Spleen (tissue), 13 donors: ENCODE measurements at places on chromosomes 5 and 9.

DNA sequence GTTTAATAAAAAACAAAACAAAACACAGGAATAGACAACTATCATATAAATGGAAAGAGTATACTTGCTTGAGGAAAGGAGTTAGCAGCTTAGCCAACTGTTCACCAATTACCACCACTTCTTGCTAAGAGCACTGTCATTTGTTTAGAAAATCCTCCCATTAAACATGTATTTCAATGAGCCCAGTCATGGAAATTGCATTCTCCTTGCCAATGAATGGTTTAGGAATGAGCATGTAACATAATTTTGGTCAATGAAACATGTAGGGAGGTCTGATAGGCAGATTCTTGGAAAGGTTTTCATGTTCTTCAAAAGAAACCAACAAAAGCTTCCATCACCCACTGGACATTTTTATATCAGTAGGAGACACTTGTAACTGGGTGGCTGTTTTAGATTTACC lies 502.8 kb upstream of the PAPPA start:
- DNase-seq, result no peak

DNA sequence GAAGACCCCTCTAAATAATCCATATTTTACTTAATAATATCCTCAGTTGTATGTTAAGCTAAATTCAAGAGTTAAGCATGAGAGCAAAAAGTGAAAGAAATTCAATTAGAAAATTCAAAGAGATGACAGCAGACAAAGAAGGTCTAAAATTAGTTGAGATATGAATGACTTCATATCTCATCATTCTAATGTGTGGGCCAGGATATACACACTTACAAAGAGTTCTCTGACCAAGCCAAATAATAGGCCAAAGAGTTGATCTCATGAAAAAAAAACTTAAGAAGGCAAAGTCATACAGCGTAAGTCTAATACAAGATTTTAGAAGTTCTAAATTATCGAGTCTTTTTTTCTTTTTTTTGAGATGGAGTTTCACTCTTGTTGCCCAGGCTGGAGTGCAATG lies 87.7 kb upstream of the PLPP1 start:
- no peak for DNase-seq

DNA sequence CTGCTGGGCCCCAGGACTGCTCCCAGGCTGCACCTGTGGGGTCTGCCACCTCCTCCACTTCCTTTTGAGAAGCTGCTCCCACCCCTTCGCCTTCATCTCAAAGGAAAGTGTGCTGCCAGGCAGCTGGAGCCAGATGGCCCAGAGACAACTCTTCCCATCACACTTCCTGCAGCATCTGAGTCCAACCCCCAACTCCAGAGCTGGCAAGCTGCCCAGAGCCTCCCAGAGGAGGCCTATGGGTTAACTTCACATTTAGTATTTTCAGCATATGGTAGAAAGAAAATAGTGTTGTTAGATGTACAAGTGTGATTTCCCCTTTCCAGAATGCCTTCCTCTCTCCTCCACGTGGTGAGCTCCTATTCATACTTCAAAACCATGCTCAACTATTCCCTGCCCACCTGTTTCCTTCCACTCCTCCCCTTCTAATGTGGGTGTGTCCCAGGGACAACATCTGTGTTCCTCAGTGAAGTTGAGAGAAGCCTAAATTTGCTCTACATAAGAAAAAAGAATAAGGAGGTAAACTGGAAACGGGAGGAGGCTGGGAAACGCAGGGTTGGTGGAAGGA lies 38.6 kb upstream of the KCNMB1 start:
- DNase-seq, result no peak

DNA sequence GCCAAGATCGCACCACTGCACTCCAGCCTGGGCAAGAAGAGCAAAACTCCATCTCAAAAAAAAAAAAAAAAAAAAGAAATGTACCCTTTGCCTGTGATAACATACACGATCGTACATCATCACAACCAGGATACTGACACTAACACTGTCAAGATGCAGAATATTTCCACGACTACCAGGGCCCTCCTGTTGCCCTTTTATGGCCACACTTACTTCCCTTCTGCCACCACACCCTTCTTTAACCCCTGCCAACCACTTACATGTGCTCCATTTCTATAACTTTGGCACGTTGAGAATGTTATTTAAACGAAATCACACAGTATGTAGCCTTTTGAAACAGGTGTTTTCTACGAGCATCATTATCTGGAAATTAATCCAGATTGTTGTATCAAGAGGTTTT lies 69.0 kb upstream of the OTULINL start:
- DNase-seq, result no peak

DNA sequence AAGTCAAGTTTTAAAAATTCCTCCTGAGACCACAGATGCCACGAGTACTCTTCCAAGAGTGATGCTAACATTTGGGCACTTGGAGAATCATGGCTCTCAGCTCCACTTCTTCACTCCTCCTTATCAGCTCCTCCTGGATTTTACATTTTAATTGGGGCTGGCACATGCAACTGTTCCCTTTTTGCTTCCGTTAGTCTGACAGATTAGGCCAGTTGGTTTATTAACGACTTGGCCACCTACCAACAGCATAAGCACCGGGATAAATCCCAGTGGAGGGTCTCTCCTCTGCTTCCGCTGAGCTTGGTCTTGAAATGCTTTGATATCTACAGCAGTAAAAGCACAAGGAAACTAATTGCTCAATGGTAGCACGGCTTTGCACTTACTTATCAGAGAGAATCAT lies 134.6 kb upstream of the RASEF start:
- no peak for DNase-seq

- no peak for DNase-seq
These were observed 40.9 kb downstream of the ANGPTL2 start for GRCh38 chr9:127081250-127082185.

DNA sequence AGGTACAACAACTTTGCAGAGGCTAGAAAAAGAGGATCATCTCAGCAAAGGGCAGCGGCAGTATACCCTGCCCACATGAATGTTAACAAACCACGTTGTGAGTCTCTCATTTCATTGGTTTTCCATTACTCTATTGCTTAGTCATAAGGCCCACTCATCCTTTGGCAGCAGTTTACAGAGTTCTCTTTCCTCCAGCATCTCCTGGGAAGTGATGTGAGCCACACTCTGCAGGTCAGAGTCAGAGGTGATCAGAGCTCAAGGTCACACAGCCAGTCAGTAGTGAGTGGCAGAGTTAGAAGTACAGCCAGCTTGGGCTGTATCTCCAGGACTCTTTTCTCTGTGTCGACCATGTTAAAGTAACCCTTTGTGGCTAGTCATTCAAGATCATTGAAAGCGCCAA lies 599.6 kb upstream of the GRAMD2B start:
- DNase-seq, result no peak

DNA sequence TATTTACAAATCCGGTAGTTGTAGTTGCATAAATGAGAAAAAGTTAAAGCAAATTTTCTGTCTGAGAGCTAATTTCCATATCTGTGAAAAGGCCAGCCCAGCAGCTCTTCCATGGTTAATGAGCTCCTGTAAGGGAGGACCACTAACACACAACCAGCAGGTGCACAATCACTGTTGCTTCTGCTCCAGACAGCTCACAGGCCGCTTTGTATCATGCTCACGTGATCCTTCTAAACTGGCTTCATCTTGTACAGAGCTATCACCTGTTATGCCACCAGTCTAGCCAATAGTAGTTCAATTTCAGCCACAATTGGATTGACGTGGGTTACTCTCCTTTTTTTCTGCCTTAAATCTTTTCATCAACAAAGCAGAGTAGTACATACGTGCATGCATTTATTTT lies 38.3 kb upstream of the FBXL17 start:
- no peak for DNase-seq

- DNase-seq, result no peak
These were observed 19.2 kb downstream of the KCTD16 start for GRCh38 chr5:144189800-144190429.

DNA sequence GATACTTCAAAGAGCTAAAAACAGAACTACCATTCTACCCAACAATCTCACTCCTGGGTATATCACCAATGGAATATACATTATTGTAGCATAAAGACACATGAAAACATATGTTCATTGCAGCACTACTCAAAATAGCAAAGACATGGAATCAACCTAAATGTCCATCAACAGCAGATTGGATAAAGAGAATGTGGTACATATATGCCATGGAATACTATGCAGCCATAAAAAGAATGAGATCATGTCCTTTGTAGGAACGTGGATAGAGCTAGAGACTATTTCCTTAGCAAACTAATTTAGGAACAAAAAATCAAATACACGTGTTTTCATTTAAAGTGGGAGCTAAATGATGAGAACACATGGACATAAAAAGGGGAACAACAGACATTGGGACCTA lies 247.9 kb upstream of the VLDLR start:
- DNase-seq, result no peak

DNA sequence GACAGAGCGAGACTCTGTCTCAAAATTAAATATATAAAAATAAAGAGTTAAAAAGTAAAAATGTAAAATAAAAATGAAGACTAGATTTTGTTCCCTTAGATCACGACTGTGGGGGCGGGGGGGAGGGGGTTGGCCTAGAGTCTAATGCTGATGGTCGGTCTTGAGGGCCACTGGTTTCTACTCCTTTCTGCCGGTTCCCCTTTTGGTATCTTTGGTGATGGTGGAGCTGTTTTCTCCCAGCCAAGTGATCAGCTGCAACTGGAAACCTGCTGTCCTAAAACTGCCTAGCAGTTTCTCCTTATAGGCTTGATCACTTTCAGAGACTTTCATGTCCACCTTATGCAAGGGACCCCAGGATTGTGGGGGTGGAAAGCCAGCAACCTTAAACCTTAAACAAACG lies 1.1 kb downstream of the SRD5A1 start:
- DNase-seq, result no peak

GRCh38 chr5:123710031-123710430 lies 198.1 kb downstream of the CSNK1G3 start:
- no peak for DNase-seq

DNA sequence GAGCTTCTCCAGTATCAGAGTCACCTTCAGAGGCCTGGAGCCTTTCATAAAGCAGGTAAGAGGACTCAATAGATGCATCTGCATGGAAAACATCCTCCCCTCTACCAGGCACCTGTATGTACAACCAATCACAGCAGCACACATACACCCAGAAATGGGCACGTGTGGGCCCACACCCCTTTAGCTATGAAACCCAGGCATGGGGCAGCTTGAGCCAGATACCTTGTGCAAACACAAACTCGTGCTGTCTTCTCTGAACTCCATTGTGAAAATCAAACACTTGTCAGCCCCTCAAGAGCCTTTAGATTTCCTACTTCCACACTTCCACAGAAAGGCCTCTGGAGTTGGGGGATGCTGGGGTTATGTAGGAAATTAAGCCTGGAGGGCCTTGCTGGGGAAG lies 1.1 kb upstream of the CSF2 start:
- DNase-seq, result no peak

DNA sequence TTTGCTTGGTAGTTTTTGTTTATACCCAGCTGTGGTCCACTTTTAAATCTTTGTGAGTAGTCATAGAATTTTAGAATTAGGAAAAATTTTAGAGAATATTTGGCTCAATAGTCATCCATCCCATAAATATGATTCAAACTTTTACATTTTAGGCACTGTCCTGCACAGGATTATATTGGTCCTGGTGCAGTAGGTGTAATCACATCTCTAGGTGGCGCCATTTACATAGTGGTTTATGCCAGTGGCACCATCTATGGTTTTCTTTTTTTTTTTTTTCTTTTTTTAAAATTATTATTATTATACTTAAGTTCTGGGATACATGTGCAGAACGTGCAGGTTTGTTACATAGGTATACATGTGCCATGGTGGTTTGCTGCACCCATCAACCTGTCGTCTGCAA lies 260.7 kb upstream of the KCNN2 start:
- DNase-seq, result no peak

GRCh38 chr5:77867194-77867691 lies 91.1 kb upstream of the TBCA start:
- no peak for DNase-seq

DNA sequence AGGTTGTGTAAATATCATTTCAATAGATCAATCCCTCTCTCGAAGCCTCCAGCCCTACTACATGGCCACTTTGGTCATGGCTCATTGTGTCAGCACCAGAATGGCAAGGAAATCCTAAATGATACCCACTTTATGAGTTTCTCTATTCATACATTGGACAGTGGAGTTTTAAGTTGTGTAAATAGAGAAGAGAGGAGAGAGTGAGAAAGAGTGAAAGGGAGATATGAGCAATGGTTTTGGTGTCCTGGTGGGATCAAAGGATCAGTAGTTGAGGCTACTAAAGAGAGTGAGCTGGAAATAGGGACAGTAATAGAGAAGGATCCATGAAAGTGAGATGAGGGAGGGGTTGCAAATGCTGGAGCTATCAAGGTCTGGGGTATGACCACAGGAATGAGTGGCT lies 31.5 kb upstream of the GZMA start:
- DNase-seq, result no peak

DNA sequence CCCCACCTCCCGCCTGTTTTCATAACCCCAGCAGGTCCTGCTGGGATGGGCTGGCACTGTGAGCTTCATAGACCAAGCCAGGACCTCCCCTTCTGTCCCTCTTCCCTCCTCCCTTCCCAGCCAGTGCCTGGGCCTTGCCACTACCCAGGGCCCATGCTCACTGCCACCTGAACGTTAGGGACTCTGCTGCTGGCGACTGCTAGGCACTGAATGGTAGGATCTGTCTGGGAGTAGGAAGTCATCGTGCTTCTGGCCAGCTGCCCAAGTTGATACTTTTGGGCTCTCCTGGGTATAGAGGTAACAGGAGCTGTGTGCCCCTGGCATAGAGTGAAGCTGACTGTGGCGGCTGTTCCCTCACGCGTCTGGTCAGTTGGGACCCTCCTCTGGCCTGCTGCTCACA lies 8.4 kb downstream of the TRIM41 start:
- no peak for DNase-seq

DNA sequence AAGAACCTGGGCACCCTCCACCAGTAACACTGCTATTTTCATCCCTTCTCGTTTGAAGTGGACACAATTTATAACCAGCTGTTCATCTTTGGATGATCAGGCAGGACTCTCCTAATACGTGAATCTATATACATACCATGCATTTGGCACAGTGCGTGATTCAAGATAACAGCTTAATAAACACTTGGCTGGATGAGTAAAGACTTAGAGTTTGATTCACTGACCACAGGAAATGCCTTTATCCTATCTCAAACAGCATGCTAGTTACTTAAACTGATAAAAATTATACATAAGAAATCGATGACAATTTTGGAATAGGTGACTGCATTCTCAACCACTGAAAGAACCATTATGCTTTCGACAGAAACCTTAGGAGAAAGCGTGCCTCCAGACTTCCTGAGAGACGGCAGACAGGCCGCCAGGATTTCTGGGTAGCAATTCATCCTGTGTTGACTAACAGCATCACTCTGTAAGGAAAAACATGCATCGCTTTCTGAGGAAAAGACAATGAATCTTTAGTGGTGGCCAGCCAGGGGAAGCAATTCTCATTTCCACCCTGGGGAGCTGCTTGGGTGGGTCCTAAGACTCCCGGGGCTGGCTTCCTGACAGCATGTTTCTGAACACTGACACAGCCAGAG lies 9.7 kb downstream of the MRPL36 start:
- DNase-seq, result no peak

DNA sequence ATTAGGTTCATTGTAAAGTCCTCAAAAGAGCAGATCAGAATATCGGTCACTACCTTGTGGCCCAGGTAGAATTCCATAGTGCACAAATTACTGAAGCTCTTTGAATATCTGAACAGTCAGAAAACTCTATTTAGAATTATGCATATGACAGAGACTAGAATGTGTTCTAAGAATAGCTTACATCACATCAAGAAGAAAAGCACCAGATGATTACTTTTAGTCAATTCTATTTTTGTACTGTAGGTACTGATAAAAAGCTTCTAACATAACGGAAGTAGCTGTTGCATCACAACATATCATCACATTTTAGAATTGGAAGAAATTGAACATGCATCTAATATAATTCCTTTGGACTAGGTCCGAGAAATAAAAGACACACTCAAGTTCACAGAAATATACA lies 946.6 kb upstream of the ARRDC3 start:
- no peak for DNase-seq

GRCh38 chr5:37197340-37198050 lies 51.7 kb downstream of the CPLANE1 start:
- no peak for DNase-seq
